ENCODE measurements at places on chromosomes 7 and 10.

- DNase-seq, result no peak
Observed at GRCh38 chr10:110208614-110209453, 1.4 kb downstream of the MXI1 start.

DNA sequence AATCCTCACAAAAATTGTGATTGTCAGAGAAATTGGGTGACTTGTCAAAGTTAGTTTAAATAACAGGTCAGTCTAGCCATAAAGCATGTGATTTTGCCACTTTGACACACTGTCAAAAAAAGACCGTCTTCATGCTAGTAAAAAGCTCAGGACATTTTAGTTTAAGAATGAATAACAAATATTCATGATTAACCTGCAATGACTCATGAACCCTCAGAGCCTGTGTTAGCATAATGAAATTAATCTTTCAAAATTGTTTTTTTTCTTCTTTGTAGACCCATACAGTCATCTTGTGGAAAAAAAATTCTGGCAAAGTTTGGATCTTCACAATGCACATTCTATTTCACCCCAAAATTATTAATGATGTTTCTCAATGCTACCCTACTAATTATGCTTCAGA lies 255.2 kb upstream of the POT1 start:
- no peak for DNase-seq

DNA sequence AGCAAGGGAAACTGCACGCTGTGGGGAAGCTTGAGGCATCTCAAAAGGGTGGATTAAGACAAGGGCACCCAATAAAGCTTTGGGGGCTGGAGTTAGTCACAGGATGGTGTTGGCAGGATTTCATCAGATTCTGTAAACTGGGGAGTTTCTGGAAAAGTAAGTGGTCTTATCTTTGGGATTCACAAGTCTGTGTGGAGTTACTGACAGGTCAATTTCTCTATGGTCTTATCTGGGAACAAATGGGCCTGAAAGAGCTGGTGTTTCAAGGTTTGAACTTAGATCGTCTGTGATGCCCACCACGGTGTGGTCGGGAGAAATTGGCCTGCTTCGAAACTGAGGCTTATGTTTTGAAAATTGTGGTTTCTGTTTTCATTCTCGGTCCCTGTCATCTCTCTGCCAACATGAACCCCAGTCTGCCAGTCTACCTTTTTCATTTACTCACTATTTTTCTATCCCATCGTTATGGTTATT lies 23.8 kb upstream of the AOAH start:
- DNase-seq, result no peak

DNA sequence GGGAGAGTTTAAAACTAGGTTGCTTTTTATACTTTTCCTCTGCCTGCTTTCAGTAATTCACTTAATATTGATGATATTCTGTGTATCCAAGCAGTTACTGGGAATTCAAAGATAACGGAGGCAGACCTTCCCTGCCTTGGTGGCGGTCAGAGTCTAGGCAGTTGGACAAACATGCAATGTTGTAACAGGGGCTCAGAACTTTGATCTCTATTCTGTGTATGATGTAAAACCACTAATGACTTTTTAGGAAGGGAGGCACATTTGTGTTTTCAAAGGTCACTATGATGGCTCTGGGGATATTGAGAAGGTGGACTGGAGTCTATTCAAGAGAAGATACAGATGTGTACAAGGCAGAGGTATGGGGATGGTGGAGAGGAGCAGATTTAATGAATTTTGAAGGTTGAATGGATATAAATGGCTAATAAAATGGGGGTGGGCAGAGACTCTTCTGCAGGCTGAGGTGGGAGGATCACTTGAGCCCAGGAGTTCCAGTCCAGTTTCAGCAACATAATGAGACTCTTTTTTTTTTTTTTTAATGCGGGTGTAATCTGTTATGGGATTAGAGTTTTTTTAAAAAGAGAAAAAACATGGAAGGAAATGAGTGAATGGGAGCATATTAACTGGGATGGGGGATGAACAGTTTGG lies 5.7 kb upstream of the PON2 start:
- no peak for DNase-seq

DNA sequence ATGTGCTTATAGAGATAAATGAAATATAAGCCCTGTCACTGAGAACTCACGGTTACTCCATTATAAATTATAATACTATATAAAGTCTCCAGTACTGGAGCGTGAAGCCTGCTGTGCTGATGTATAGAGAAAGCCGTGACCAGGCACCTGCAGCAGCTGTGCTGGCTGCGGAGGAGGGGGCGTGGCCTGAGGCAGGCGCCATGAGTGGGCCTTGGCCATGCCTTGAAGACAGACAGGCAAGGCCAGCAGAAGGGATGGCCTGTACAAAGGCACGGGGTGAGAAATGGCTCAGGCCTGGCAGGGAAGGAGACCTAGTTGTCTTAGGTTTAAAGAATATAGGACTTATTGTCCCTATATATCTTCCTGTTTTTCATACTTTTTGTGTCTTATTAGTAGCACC lies 218.5 kb upstream of the STK17A start:
- DNase-seq, result no peak

- DNase-seq, result no peak
Observed at GRCh38 chr7:36301914-36302771, 87.5 kb upstream of the ANLN start.

- no peak for DNase-seq
Observed at GRCh38 chr7:96188174-96188581, 133.7 kb downstream of the SLC25A13 start.

DNA sequence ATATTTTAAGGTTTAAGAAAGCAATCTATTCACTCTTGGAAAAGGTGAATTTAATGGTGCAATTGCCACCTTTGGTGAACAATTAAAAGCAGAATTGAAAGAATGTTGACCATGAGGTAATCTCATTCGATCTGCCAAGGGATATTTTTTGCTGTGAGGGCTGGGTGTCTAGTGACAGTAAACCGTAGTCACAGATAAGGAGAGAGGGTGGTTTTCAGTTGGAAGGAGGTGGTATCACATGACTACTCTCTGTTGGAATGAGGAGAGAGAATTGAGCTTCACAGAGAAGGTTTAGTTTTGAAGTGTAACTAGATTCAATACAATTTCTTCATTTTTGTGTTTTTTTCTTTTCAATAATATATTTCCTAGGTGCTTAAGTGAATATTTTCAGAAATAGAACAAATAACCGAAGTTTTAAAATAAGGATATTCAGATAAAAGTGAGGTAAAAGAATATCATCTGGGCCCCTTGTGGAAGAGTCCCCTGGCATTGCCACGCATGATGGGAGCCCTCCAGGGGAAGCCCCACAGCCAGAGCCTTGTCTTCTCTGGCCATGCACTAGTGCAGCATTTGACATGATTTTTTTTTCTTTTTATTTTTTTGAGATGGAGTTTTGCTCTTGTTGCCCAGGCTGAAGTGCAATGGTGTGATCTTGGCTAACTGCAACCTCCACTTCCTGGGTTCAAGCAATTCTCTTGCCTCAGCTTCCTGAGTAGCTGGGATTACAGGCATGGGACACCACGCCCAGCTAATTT lies 73.4 kb downstream of the GPR141 start:
- no peak for DNase-seq

GRCh38 chr7:98079891-98080648 lies 26.6 kb upstream of the LMTK2 start:
- no peak for DNase-seq

- no peak for DNase-seq
Observed at GRCh38 chr10:98405422-98405821, 9.6 kb downstream of the PYROXD2 start.

DNA sequence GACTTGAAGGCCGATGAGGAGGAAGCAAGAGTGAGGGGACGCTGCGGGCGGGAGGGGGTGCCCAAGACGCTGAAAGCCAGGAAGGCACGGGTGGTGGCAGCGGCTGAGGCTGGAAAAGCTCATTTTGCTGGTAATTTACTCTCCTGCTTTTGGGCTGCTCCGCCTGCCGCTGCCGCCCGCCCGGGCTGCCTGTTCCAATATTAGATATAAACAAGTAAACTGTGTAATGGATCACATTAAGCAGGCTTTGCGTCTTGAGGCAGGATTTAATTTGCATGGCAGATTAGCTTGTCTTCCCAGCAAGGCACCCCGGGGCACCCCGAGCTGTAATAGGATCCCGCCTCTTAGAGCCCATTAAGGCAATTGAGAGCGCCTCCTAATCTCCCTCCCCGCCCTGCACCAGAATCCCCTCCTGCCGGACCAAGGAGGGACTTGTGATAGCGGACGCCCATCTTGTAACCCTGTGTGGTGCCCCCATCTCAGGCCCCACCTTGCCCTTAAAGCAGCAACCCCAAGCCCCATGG lies 46.1 kb upstream of the SLF2 start:
- DNase-seq, result peak; percentile 54
